ENCODE measurements at places on chromosomes 11 and 22.

GRCh38 chr22:23237201-23237798 lies 57.0 kb downstream of the BCR start:
- no peak for DNase-seq

DNA sequence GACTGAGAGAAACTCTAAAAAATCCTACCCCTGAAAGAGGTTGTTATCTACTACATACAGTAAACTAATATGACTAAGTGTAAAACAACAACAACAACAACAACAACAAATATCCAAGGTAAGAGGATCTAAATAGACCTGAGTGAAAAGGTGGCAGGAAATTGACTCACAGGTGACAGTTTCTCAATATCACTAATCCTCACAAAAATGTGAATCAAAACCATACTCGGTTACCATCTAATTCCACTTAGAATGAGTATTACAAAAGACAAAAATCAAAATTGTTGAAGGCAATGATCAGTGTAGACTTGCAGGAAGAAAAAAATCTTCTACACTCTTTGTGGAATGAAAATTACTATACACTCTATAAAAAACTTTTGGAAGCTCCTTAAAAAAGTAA lies 17.5 kb downstream of the RGL4 start:
- no peak for DNase-seq

DNA sequence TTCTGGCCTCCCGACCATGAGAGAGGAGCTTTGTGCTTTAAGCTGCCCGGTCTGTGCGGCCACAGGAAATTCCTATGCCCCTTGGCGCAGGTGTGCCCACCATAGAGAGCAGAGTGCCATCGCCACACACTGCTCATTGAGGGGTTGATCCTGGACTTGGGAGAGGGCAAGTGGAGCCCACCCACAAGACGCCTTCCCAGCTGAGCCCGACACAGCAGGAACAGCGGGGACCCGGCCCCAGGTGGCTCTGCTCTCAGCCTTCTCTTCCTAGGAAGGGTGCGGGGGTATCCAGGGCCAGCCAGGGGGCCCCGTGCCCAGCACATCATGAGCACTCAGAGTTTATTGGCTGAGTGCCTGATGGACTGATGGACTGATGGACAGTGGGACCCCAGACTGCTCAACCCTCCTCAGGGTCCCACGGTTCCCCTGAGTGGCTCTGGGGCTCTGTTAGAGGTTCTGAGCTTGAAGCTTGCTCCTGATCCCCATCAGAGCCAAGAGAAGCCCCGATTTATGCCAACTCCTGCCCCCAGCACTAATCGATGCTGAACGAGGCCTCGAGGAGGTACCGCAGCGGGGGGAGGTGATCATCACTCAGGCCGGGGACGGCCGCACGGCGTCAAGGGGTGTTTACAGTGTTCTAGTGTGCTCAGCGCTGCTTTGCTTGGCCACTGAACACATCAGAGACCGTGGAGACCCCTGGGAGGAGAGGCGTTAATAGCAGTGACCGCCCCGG lies 13.5 kb upstream of the MRGPRD start:
- DNase-seq: no peak

GRCh38 chr11:91489989-91490388 lies 734.6 kb upstream of the FAT3 start:
- no peak for DNase-seq

All from HuH-7.5 (cell line).